ENCODE measurements at places on chromosomes 2 and 18.

DNA sequence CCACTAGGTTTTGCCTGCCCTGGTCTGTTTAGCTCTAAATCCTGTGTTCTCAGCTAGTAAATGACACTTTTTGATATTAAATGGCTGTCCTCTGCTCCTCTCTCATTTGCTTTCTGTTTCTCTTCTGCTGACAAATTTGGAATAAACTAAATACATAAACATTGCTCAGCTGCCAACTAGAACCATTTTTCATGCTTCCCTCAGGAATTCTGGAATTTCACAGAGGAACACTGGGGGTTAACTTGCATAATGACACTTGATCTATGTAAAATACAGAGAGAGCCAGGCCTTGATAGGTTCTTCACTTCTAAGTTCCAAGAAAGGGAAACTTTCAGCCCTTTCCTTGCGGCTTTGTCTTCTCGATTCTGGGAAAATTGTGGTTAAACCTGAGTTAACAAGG lies 450.6 kb upstream of the ST6GAL2 start:
- DNase-seq = no peak

DNA sequence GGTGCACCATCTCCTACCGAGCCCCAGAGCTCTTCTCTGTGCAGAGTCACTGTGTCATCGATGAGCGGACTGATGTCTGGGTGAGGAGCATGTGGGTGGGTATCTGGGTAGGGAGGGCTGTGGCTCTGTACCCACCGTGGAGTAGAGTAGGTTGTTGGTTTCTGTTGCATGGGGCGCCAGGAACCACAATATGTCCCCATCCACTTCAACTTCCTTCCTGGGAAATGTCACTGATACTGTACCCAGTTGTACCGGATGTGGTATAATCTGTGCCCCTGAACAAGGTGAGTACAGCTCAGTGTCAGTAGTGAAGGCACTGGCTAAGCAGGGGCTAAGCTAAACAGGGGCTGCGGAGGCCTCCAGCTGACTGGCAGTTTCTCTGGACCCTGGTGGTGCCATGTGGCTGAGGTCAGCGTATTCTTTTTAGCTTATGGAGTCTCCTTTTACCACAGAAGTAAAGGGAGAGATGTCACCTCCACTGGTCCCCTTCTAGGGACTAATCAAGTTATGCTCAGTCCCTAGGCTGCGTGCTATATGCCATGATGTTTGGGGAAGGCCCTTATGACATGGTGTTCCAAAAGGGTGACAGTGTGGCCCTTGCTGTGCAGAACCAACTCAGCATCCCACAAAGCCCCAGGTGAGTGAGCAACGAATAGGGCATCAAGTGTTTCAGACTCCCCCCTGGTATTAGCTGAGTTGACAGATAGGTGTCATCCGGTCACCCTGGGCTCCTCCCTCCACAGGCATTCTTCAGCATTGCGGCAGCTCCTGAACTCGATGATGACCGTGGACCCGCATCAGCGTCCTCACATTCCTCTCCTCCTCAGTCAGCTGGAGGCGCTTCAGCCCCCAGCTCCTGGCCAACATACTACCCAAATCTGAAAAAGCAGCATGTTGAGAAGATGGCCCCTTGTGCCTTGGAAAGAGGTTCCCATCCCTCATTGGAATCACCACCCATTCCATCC lies 2.7 kb downstream of the STK16 start:
- no peak for DNase-seq

GRCh38 chr2:235505181-235505741 lies 11.4 kb downstream of the AGAP1 start:
- no peak for DNase-seq

DNA sequence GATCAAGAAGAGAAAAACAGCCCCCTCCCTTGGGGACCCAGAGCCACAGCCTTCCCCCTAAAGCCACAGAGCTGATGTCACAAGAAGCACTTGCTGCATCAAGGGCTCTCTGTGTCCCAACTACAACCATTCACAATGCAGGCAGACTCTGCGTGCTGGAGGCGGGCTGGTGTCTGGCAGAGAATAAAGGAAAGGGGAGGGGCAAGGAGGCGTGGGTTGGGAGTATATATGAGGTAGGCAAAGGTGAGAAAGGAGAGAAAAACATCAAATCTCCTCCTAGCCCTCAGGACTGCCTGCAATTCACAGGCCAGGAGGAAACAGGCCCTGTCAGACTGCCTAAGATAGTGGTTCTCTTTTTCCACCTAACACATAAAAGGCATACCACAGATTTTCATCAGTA lies 48.8 kb upstream of the IHH start:
- no peak for DNase-seq

- no peak for DNase-seq
These were observed 2.0 kb upstream of the THUMPD2 start for GRCh38 chr2:39780825-39781600.

All from caudate nucleus (tissue), 63 donors.